ENCODE measurements at places on chromosomes 11 and 22.
A peak's percentile ranks its signal among the peaks of the same experiment; 100 is the strongest.

- peak; percentile 55 for DNase-seq
These were observed 89.7 kb downstream of the BRD1 start for GRCh38 chr22:49738006-49738405.

DNA sequence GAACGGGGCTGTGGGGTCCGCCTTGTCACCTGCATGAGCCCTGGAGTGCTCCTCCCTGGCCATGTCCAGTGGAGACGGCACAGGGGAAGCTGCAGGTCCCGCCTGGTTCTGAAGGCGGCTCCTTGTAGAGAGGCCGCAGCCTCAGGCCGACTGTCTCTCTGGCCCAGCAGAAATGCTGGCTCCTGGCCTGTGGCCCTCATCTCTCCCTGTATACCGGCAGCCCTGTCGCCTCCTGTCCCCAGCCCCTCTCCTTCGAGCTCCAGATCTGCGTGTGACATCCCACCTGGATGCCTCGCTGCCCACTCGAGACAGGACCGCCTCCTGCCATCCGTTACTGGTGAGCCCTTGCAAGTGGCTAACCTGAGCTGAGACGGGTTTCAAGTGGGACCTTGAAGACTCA is 73.6 kb downstream of the PHF21B start:
- no peak for DNase-seq

- peak; percentile 80 for DNase-seq
These were observed 18.9 kb downstream of the MRGPRG start for GRCh38 chr11:3199537-3200295.

- no peak for DNase-seq
These were observed 5.3 kb downstream of the UBQLN3 start for GRCh38 chr11:5504403-5504921.

DNA sequence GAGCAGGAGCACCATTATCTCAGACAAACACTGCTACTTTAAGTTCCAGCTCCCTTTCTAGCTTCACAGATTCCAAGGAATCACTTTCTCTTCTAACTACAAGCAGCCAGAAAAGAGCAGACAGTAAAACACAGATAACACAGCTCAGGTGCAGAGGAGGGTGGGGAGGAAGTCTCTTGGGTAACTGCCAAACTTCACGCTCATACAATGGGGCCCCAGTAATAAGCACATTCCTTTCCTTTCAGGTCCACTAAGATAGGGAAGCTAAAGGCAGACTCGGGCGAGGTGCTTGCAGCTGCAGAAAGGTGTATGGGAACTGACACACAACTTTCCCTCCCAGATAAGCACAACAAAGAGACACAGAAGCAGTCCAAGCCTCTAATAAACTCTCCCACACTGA is 69.2 kb upstream of the OR9G4 start:
- no peak for DNase-seq

DNA sequence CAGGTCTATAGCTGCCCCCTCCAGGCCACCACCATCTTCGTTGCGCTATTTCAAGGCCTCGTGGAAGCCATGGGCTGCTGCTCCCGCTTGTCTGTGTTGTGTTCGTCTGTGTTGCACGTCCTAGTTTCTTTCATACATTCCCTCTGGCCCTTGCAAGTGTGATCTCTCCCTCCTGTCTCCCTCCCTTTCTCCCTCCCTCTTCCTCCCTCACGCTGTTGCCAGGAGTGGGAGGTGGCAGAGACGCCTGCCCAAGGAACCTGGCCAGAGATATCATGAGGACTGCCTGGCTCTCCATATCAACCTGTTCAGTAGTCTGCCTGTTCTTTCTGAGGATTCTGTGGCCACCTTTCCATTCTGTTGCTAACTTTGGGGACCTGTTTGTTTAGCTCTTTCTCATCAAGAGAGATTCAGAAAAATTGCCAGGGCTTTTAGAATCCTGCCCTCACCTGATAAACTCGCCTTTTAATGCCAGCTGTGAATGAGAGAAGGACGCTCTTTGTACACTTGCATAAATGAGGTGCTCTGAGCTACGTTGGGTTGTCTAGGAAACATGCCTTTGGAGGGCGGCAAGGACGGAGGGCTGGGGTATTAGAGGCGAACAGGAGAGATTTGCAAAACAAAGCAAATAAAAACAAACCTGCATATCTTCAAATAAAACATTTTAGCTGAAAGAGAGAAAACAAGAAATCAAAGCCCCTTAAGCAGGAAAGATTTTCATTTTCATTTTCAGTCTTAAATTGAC is 185.2 kb downstream of the TBC1D22A start:
- no peak for DNase-seq
